ENCODE measurements at places on chromosomes 3 and 15. TPM values are rescaled to one million over a fixed set of nuclear protein-coding genes. Genes with fewer than 3 reads are reported as not detected.

Gene TTC21A
- total RNA-seq = 0.69 TPM

Gene GRK7
- 0.07 TPM for total RNA-seq

Gene NAALADL2
- total RNA-seq = 0.60 TPM

Gene MBD4
- total RNA-seq = 44.5 TPM

GRCh38 chr3:18649666-18650363 lies 224.7 kb upstream of the SATB1 start:
- peak; percentile 82 for DNase-seq
- peaks cover 4% of the 10 kb centered on the region for H3K36me3 ChIP-seq
- H3K4me1 ChIP-seq = peaks cover 72% of the 10 kb centered on the region
- H3K27ac ChIP-seq = peak overlapping the region; percentile 94
- H3K4me3 ChIP-seq = peak overlapping the region; percentile 6

GRCh38 chr3:102020735-102021134 lies 171.4 kb downstream of the NFKBIZ start:
- DNase-seq = no peak
- H3K27ac ChIP-seq = no peak overlapping the region
- H3K36me3 ChIP-seq = no peaks in the 10 kb centered on the region
- H3K27me3 ChIP-seq = peaks cover 1% of the 10 kb centered on the region
- no peak overlapping the region for H3K4me3 ChIP-seq

- DNase-seq = no peak
- peaks cover 23% of the 10 kb centered on the region for H3K4me1 ChIP-seq
- no peaks in the 10 kb centered on the region for H3K36me3 ChIP-seq
Observed at GRCh38 chr3:61524933-61525332, 36.4 kb upstream of the PTPRG start.

- no peaks in the 10 kb centered on the region for H3K27me3 ChIP-seq
- H3K4me1 ChIP-seq = no peaks in the 10 kb centered on the region
- H3K27ac ChIP-seq = no peak overlapping the region
- no peak overlapping the region for H3K4me3 ChIP-seq
- DNase-seq = no peak
- H3K36me3 ChIP-seq = no peaks in the 10 kb centered on the region
Observed at GRCh38 chr15:31148297-31149087, 47.0 kb upstream of the TRPM1 start.

GRCh38 chr15:81475471-81475870 lies 101.5 kb upstream of the TMC3 start:
- H3K4me1 ChIP-seq = no peaks in the 10 kb centered on the region
- H3K4me3 ChIP-seq = no peak overlapping the region
- H3K36me3 ChIP-seq = no peaks in the 10 kb centered on the region
- H3K27ac ChIP-seq = no peak overlapping the region
- H3K27me3 ChIP-seq = peaks cover 13% of the 10 kb centered on the region

DNA sequence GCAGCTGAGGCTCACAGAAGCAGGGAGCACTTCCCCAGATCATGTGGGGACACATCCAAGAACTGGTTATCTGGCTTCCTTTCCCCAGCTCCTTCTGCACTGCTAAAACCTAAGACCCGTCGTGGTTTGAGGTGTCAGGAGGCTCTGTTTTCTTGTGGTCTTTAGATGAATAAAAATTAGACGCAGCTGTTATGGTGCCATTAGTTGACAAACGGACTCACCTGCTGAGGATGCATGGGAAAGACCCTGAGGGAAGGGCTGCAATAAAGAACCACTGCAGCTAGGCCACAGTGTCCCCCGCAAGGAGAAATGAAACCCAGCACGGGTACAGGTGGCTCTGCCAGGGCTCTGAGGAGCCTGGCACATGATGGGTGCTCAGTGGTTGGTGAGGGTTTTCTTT lies 99.4 kb downstream of the IQSEC1 start:
- no peak overlapping the region for H3K27ac ChIP-seq
- H3K36me3 ChIP-seq = no peaks in the 10 kb centered on the region
- peaks cover 12% of the 10 kb centered on the region for H3K4me1 ChIP-seq

DNA sequence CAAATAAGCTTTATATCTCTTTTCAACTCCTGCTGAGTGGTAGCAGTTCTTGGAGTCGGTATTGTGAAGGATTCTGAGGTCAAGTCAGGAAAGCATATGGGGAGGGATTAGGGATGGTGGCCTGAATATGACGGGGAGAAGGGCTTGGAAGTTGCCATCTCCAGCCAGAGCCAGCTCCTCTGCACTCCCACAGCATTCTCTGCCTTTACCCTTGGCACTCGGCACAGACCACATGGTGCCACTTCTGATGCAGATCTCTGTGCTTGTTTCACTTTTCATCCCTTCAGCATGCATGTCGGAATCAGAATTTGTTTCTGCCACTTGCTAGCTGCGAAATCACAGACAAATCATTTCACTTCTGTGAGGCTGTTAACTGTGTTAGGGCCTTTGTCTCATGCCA lies 52.5 kb downstream of the RAB11A start:
- H3K4me3 ChIP-seq = no peak overlapping the region
- peaks cover 20% of the 10 kb centered on the region for H3K4me1 ChIP-seq
- DNase-seq = no peak
- H3K27ac ChIP-seq = no peak overlapping the region
- no peaks in the 10 kb centered on the region for H3K27me3 ChIP-seq
- H3K36me3 ChIP-seq = no peaks in the 10 kb centered on the region
